ENCODE measurements at places on chromosomes 1 and 21.

DNA sequence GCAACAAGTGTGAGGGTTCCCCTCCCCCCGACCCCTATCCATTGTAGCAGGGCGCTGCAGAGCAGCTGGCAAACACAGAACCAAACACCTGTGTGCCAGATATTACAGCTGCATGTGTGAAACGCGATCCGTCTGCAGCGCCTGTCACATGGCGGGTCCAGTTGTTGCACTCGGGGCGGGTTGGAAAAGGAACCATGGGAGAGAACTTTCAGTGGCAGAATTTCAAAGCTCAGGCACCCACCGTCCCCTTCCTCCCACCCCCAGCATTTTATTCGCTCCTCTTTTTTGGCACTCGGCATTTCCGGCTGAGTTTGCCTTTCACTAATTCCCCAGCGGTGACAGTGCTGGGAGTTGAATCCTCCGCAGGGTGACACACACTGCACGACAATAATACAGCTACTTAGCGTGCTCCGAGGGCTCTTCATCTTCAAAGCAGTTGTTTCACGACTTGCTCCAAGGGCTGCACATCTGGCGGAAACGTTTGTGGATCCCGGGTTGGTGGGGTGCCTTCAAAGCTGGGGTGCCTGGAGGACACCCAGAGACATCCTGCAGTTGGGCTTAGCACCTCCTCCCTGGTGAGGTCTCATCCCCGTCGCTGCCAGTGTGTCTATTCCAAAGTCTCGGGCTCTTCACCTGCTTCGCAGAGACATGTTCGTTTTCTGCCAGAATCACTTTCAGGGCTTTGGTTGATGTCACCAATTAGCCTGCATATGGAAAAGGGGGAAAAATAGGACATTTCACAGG is 180.7 kb downstream of the ZBTB18 start:
- no peak for DNase-seq

GRCh38 chr21:17575076-17575475 is 37.6 kb downstream of the BTG3 start:
- no peak for DNase-seq

DNA sequence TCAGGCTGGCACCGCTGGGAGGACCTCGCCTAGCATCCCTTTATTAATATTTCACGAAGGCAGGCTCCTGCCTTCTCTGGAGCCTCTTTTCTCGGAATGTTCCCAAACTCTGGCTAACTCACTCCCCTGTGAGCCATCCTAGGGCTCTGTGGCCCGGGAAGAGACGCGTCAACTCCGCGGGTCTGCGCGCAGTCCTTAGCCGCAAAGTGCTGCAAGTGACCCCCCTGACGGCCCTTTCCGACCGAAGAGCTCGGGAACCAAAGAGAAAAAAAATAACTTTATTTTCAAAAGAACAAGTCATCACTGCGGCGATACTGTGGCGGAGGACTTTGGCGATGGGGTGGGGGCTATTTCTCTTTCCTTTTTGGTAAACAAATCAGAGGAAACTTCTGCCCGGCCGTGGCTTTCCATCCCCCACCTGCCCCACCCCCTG is 14.6 kb downstream of the NR5A2 start:
- DNase-seq = no peak

- no peak for DNase-seq
Measured at GRCh38 chr21:38488640-38489270, 9.5 kb downstream of the ERG start.

GRCh38 chr1:19688041-19688842 is 23.6 kb downstream of the HTR6 start:
- no peak for DNase-seq

DNA sequence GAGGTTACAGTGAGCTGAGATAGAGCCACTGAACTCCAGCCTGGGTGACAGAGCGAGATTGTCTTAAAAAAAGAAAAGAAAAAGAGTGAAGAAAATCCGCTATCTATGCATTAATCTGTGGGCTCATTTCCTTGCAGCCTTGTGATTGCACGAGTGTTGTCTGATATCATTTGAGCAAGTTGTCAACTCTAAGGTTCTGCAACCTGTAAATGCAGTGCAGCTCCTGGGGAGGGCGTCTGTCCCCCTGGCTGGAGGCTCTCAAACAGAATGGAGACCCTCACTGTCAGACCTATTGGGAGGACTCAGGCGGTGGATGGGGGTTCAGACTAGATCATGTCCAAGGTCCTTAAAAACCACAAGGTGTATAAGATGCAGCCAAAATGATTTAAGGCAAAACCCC is 6.2 kb downstream of the CORT start:
- DNase-seq = no peak

DNA sequence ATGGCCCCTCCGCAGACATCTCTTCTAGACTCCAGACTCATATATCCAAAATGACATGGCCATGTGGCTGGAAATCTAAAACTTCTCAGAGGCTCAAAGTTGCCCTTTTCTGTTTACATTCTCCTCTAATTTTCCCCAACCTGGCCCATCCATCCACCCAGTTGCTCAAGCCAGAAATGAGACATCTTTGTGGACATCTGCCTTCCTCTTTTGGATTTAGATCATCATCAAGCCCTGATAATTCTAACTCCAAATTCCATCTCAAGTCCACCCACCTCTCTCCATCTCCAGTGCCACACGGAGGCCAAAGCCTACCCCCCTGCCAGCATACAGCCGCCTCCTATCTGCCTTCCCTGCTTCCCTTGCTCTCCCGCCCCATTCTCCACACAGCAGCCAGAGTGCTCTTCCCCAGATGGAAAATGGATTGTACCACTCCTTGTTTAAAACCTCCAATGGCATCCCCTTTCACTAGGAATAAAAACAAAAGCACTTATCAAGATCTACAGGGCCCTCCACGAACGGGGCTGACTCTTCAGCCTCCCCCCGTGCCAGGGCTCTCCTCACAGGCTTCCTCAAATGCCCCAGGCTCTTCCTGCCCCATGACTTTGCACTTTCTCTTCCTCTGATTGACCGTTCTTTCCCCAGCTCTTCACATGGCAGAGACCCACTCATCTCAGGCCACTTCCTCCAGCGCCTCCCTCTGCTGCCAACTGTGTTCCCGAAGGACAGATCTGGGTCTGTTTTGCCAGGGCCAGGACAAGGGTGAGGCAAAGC is 40.1 kb downstream of the SYT6 start:
- no peak for DNase-seq

GRCh38 chr1:226957714-226958113 is 17.6 kb downstream of the COQ8A start:
- no peak for DNase-seq

- DNase-seq = no peak
Measured at GRCh38 chr1:168529518-168529917, 14.3 kb downstream of the XCL2 start.
